ENCODE measurements at places on chromosomes 1 and 21.

- DNase-seq, result no peak
Measured at GRCh38 chr1:157961805-157962762, 31.4 kb upstream of the KIRREL1 start.

DNA sequence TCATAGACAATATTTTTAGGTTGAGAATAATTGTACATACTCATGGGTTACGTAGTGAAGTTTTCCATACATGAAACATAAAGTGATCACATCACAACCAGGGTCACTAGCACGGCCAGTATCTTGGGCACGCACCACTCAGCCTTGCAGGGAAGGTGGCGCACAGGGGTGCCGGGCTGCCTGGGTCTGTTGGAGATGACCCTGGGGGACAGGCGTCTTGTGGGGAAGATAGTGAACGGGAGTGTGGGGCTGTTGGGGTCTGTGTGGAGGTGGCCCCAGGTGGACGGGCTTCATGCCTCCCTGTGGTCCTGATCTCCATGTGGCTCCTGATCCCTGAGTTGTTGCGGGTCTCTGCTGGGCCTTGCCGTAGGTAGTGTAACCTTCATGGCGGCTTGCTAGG lies 38.3 kb upstream of the PRSS38 start:
- no peak for DNase-seq

- DNase-seq, result no peak
Measured at GRCh38 chr1:121418369-121419049, 233.7 kb downstream of the SRGAP2C start.

DNA sequence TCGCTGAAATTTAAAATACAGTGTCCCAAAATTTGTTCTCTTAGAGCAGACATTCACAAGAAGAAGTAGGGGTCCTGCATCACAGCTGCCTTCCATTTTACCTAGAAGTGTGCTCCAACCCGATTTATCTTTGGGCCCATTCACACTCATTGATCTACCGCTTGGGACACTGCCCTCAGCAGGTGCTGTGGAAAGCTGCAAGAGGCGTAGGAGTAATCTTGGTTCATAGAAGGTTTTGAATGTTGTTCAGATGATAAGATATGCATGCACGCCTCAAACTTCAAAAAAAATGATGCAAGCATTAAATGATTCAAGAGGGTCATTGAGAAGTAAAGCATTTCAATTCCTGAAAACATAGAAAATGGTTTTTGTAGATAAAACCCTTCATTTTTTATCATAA lies 18.6 kb upstream of the C1orf105 start:
- DNase-seq, result no peak

- no peak for DNase-seq
Measured at GRCh38 chr1:200040481-200041138, 13.1 kb downstream of the NR5A2 start.

GRCh38 chr1:65165269-65165993 lies 17.4 kb downstream of the AK4 start:
- no peak for DNase-seq

- DNase-seq, result no peak
Measured at GRCh38 chr21:32994305-32994704, 31.4 kb upstream of the OLIG2 start.

GRCh38 chr1:180167721-180168467 lies 13.2 kb downstream of the QSOX1 start:
- no peak for DNase-seq

DNA sequence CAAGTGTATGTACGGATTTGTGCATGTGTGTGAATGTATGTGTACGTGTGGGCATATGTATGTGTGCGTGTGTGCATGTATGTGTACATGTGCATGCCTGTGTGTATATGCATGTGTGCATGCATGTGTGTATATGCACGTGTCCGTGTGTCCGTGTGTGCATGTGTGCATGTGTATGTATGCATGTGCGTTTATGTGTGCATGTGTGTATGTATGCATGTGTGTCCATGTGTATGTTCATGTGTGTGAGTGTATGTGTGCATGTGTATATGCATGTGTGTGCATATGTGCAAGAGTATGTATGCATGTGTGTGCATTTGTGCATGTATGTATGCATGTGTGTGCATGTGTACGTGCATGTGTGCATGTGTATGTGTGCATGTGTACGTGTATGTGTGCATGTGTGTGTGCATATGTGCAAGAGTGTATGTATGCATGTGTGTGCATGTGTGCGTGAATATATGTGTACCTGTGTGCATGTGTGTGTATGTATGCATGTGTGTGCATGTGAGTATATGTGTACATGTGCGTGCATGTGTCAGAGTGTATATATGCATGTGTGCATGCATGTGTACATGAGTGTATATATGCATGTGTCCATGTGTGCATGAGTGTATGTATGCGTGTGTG lies 15.6 kb downstream of the EPHA8 start:
- DNase-seq, result no peak

- DNase-seq, result no peak
Measured at GRCh38 chr21:23401278-23401677, 2206.0 kb downstream of the MRPL39 start.

DNA sequence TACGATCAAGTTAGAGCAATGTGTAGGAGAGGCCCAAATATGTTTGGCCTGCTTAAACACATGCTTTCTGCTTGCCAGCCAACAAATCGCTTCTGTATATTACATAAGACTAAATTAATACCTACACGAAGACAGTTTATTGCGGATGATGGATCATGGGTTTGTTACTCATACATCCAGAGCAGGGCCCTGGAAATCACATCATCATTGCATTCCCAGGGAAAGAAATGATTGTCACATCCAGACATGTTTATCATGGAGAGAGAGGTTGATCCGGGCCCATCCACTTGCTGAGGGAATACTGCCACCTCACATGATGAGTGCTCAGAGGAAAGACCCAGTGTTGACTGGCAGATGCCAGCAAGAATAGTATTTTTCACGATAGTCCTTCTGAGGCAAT lies 282.6 kb downstream of the NUF2 start:
- DNase-seq, result no peak

DNA sequence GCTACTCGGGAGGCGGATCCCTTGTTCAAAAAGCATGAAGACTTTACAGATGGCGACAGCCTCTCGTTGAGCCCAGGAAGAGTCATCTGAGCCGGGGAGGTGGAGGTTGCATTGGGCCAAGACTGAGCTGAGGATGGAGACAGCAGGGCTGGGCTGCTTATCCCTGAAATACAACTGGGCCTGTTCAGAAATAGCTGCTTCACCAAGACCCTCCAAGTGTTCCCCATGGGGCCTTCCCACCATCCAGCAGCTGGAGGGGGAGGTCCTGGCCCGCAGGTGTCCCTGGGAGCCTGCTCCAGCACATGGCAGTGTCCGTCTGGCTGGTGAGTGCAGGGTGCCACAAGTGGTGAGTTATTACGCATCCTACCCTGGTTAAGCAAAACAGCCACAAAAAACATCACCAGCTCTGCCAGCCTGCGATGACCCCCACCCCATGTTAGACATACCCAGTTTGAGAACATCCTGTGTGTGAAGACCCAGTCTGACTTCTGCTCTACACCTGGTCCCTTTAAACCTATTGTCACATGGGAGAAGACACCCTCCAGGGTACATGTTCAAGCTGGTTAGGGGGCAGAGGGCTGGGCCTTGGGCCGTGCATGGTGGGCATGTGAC lies 93.1 kb upstream of the TMPRSS2 start:
- DNase-seq, result no peak
